ENCODE measurements at places on chromosomes 3 and 15.

- DNase-seq: no peak
Observed at GRCh38 chr3:43442872-43443395, 156.6 kb downstream of the SNRK start.

DNA sequence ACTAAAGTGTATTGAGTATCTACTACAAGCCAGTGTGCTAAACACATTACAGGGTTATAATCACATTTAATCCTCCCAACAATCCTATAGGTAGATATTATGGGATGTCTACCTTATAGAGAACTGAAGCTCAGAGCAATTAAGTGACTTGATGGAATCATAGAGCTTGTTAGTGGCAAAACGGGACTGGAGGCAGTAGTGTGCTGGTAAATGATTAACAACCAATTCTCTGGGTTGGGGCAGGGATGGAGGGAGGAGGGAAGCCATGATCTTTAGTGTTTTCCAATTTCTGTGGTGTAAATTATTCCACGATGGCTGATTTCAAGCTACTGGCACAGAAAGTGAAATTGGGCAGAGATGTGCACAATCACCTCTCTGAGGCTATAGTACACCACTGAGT lies 18.5 kb upstream of the CSRNP1 start:
- DNase-seq: no peak

DNA sequence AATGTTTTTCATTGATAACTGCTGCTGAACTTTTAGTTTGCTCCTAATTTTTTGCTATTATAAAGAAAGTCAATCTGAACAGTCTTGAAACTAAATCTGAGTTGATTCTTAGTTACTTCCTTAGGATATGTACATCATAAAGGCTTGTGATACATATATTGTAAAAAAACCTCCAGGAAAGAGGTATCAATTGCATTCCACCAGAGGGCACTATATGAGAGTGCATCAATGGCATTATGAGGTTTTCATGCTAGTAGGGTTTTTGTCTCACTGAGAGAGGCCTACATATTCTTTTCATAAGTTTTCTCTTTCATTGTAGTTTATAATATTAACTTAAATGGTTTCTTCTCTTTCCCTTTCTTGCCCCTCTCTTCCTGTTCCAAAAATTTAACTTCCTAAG lies 46.9 kb downstream of the PIK3R4 start:
- DNase-seq: no peak

GRCh38 chr15:69002783-69003182 lies 11.7 kb upstream of the NOX5 start:
- DNase-seq: no peak

DNA sequence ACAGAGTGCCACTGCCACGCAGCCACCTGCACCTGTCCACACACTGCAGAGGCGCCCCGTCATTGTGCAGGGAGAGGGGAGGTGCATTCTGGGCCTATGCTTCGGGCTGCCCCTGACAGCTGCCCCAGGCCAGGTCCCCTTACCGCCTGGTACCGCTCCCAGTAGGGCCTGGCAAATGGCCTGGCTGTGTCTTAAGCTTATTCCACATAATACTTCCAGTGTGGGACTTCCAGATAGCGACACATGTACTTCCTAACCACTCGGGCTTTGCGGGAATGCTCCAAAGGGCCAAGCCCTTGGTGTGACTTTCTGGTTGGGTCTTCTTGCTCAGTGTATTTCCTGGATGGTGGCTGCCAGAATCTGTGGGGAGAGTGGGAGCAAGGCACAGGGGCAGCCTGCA lies 254.3 kb upstream of the CHRNA7 start:
- DNase-seq: no peak
